ENCODE measurements at places on chromosomes 12 and 14.

GRCh38 chr12:109560867-109561710 is 12.2 kb downstream of the MMAB start:
- no peak for DNase-seq

- DNase-seq, result no peak
Measured at GRCh38 chr12:113134071-113134470, 1.5 kb downstream of the RASAL1 start.

DNA sequence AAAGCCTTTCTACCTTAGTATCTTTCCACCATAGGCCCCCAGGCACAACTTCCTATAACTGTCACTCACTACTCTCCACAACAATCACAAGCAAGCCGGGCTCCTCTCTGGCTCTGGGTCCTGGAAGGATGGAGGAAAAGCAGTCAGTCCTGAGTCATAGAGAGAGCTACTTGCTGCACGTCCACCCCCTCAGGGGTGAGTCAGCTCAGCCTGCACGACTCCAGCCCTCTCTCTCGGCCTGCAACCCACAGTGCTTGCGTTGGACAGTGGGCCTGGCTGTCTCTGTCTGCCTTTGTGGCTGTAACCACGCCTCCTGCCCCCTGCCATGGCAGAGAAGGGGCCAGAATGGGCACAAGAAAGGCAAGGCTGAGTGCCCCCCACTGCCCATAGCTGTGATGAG is 154.1 kb upstream of the FKBP4 start:
- no peak for DNase-seq

DNA sequence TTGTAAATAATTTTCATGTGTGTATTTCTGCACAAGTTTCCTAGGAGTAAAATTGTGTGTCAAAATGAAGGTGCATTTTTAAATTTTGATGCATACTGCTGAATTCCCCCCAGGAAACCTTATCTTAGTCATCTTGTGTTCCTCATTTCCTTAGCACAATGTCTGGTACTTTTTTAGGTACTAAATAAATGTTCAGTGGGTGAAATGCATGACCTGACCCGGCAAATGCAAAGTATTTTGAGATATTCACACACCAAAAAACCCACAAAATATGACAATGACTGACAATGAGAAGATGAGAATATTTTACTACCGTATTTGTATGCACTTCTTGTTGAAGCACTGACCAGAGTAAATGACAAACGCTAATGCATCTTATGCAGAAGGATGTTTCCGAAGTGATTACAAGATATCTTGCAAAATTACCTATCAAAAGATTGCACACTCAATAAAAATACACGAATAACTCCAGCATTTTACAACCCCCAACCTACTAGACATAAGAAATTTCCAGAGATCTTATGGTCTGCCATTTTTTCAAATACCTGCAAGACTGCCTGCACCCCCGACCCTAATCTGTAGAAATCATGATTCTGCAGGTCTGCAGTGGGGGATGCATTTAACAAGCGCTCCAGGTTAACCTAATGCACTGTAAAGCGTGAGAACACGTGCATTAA is 895 bp upstream of the PRKAB1 start:
- DNase-seq, result no peak

- no peak for DNase-seq
Measured at GRCh38 chr12:80884651-80885050, 53.1 kb downstream of the LIN7A start.

GRCh38 chr12:4139191-4139590 is 134.4 kb upstream of the CCND2 start:
- no peak for DNase-seq

DNA sequence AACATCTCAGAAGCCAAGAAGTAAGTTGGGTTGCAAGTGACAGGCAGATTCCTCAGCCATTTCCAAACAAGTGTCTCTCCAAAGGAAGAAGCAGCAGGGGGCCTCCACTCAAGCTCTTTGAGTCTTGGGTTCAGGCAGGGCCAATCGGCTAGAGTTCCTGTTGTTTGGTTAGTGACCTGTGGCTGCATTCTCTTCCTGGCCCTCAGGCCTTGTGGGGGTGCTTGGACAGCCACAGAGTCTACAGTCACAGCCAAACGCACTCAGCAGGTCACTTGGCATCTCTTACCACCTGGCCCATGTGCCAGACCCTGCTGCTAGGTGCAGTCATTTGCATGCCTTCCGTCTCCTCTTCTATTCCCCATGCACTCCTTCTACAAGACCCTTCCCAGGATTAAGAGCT is 353.9 kb downstream of the GRIN2B start:
- DNase-seq, result no peak

DNA sequence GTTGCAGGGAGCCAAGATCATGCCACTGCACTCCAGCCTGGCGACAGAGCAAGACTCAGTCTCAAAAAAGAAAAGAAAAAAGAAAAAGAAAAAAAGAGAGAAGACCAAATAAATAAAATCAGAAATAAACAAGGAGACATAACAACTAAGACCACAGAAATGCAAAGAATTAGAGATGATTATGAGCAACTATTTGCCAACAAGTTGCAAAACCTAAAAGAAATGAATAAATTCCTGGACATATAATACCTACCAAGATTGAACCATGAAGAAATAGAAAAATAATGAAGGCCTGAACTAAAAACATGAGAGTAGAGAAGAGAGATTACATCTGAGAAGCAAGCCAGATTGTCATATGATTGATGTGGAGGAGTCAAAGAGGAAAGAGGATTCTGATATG is 17.6 kb upstream of the EPS8 start:
- DNase-seq, result no peak

DNA sequence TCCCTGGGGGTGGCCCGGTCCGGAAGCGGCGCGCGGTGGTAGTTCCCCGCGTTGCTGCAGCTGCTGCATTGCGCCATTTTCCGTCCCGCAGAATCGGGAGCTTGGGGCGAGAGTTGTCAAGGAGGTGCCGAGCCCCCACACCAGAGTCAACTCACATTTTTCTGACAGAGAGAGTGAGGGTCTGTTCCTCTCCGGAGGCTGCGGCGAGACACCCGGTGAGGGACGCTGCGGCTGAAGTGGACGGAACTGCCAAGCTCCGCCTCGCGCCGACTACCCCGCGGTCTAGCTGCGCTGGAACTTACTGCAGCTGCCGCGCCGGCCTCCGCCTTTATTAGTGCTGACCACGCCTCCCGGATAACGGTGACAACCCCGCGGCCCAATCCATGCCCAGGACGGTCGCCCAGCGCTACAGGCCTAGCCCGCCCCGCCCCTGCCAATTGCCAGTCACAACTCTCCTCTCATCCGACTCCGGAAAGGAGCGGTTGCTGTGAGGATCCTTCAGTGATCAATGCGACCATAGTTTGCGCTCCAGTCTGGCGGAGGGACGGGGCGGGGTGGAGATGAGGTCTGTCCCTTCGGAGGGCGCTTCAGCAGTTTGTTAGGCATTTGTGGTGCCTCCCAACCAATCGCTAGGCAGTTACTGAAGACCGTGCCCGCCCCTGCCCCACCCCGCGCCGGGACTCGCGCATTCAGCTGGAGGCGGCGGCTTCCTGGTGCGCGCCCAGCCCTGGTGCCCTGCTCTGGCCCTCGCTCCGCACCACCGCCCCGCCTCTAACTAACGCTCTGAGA is at the start of gene VAMP1:
TSS of gene VAMP1 (minus strand) at position 303 of the 789 bp plus-strand sequence. CDS start at position 157, 146 bp downstream.
- peak; percentile 92 for DNase-seq

GRCh38 chr14:47511829-47512228 is 163.6 kb downstream of the MDGA2 start:
- no peak for DNase-seq

GRCh38 chr14:55614304-55614703 is 34.3 kb downstream of the KTN1 start:
- no peak for DNase-seq

DNA sequence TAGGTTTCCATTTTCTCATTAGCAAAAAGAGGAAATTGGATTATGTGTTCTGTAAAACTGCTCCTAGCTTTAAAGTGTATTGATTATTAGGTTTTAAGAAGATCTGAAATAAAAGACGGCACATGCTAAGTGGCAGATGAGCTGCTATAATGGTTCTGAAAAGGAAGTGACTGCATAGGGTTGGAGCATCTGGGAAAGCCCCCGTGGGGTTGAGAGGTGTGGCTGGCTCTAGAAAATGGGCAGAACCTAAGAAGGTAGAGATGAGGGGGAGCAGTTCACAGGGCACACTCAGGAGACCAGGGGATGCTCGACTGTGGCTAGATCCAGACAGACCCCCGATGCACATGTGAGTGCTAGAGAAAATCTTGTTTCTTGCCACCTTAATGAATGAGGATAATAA is 1.9 kb downstream of the IFNG-AS1 start:
- peak; percentile 23 for DNase-seq

- DNase-seq, result no peak
Measured at GRCh38 chr12:71725011-71725410, 29.7 kb upstream of the RAB21 start.

DNA sequence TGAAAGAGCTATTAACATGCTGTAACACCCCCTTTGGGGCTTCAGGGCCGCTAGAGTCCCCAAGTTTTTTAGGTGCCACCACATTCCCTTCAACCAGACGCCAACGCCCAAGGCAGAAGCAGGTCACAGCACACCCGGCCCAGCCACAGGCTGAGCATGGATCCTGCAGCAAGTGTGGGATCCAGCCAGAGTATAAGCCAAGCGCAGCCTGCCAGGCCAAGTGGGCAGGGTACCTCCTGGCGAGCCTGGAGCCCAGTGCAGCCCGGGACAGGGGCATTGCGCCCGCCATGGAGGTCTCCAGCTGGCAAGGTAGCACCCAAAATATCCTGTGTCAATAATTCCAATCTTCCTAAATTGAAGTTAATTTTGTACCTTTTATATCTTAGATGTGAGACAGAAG is 55.5 kb downstream of the EML5 start:
- no peak for DNase-seq

- DNase-seq, result no peak
Measured at GRCh38 chr12:56358836-56359532, 923 bp downstream of the STAT2 start.

- DNase-seq, result no peak
Measured at GRCh38 chr12:15982071-15982470, 70.9 kb downstream of the DERA start.

DNA sequence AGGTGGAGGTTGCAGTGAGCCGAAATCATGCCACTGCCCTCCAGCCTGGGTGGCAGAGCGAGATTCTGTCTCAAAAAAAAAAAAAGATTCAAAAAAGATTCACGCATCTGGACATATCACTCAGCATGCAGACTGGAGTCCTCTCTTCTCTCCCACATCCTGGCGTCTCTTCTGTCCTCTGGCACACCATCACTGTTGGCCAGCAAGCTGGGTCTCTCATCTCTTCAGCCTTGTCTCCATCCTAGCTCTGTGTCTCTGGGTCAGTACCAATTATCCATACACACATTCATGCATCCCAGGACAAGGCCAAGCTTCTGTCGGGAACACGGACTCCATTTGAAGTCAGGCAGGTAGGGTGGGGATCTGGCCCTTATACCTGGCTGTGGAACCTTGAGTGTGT is 105.5 kb upstream of the MAP1LC3B2 start:
- DNase-seq, result no peak
